Urinary bladder (tissue), 4 donors: ENCODE measurements at places on chromosomes 6 and 20.

DNA sequence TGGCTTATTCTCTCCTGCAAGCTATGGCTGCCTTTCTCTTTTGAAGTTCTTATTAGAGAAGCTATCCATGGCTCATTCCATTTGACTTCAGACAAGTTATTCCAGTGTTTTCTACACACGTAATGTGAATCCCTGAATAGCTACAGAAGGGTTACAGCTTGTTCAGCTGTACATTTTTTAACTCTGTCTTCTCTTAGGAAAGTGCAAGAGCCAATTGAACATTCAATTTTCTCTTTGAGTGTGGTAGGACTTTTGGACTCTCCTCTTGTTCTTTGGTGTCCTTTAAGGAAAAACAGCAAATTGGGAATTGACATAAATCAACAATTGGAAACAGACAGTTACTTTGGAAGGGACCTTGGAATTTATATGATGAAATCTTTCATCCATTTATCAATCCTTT, 125.8 kb downstream of the EPM2A start:
- no peak for DNase-seq

- DNase-seq, result no peak
Observed at GRCh38 chr20:48195121-48195870, 410.0 kb upstream of the SULF2 start.

DNA sequence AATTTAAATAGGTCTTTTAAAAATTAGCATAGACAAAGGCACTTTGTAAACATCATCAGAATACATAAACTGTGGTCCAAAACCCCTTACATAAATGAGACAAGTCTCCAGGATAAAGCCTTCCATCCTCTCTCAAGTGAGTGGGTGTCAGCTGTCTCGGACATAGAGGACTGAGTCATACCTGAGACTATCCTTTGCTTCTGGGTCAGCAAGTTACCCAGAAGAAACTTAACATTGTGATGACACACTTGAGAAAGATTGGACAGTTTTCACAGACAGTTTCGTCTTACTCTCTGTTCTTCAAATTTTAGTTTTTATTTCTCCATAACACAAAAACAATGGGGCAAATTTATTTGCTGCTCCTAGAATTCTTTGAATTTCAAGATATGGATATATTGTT, 838.0 kb downstream of the DHX35 start:
- DNase-seq, result no peak

DNA sequence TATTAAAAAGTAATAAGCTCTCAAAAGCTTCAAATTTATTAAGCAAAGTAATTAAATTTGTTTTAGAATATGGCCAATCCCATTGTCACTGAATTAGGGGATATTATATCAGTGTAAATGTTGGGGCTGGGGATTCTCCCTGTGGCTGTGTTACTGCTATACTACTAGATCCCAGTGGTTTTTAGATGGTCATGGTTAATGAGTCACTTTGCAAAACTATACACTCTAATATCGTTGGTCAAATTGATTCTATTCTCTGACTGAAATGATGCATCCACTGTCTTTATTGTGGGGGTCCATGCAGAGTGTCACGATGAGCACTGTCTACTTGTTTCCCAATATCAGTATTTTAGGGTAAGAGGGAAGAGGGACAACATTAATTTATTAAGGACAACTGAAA, 336.9 kb upstream of the PREP start:
- DNase-seq, result no peak
